HFFc6 (cell line): ENCODE measurements at places on chromosomes 2 and 18.

DNA sequence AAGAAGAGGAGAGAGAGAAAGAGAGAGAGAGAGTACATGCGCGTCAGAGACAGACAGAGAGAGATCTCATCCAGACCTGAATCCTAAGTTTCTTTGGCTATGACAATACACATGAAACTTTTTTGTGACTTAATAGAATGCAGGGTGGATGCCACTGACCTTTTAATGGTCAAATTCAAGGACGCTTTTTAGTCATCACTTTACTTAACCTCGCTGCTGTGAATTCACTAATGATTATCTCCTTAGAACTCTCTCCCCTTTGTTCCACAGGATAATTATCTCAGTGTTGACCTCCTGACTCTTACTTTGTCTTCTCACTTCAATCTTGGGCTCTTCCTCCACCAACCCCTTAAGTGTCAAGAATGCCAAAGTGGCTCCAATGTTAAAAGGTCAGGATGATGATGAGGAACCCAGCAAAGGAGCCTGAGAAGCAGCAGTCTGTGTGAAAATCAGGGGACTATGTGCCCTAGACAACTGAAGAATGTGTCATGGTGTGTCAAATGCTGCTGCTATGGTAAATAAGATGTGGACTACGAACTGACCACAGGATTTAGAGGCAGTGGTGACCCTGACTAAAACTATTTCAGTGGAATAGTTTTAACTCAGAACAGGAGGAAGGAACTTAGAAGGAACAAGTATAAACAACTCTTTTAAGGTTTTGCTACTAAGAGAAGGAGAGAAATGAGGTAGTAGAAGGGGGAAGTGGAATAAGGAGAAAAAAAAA is 382.1 kb downstream of the ZEB2 start:
- DNase-seq: peak; percentile 89

GRCh38 chr2:122138561-122138960 is 383.1 kb downstream of the TSN start:
- no peak for DNase-seq

DNA sequence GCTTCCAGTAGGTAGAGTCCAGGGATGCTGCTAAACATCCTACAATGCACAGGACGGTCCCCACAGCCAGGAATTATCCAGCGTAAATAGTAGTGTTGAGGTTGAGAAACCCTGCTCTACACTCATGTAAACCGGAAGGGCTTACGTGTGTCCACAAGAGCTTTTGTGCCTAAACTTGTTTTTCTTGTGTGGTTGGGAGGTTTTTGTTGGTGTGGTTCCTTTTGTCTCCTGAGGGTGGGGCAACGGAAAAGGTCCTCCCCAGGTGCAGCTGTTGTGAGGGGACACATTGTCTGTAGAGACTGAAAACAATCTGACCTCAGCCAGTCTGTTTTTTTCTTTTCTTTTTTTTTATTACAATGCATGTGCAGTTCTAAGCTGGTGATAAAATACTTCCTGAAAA is 72.7 kb upstream of the MGAT5 start:
- DNase-seq: no peak

DNA sequence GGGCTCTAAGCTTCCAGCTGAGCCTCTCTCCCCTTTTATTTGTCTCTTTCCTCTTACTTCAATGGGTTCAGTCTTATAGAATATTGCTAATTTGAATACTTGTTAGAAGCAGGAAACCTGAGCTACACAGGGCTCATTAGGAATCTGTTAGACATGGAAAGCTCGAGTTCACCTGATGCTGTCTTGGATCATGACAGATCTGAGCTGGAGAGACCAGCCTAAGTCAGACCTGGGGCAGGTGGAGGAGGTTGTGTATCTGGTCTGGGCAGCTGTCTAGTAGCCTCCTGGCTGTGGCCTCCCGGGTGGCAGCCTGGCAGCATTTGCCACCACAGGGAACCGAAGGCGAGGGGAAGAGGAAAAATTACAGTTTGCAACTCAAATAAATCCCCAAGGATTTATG is 185.9 kb downstream of the ICOS start:
- DNase-seq: no peak

DNA sequence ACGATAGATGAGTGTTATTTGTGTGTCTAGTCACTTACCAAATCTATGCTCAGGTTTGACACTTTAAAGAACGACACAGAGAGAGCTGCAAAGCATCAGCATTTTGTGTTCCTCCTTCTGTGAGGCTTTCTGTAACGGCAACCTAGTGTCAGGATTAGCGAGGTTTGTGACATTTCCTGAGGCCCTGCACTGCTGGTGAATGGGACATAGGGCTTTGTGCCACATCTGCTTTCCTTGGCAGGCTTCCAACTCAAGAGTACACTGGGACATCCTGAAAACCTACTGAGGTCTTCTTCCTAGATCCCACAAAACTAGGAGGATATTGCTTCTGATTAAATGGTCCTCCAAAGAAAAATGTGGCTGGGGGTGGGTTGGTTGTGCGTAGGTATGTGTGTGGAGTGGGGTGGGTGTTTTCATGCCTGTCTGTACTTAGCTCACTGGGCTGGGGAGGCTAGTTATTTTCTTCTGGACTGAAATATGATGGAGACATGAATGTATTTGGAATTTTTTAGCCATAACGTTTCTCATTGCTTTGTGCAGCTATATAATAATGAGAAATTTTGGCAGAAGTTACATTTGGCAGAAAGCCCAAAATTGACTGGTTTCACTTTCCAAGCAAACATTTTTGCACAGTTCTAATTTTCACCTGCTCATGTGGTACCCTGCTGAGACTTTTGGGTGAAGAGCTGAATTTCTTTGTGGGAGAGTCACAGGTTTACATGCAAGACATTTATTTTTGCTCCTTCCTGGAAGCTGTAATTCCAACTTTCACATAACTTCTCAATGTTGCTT is 308.4 kb downstream of the XIRP2 start:
- no peak for DNase-seq

- no peak for DNase-seq
These were observed 38.9 kb downstream of the TMEM17 start for GRCh38 chr2:62467100-62467474.

- DNase-seq: no peak
These were observed 62.6 kb downstream of the BCL11A start for GRCh38 chr2:60490848-60491247.

DNA sequence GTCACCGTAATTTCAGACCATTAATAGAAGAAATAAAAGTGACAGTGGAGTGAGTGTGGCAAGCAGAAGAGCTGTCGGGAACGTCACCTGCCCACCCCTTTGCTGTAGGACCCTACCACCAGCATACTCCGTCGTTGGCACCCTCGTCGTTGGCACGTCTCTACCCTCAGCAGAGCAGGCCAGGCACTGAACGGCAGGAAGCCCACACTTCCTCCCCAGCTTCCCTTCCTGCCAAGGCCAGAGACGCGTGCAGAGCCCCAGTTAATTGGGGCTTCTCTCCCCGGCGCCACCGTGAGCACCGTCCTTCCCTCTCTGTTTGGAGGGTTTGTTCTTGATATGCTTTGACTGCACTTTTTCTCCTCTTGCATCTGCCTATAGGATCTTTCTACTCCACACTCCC is 27.0 kb upstream of the NFATC1 start:
- DNase-seq: no peak

- peak; percentile 52 for DNase-seq
These were observed 100.2 kb upstream of the FOSL2 start for GRCh38 chr2:28292491-28292890.

- DNase-seq: no peak
These were observed 360.6 kb upstream of the HNRNPA3 start for GRCh38 chr2:176851889-176852483.

DNA sequence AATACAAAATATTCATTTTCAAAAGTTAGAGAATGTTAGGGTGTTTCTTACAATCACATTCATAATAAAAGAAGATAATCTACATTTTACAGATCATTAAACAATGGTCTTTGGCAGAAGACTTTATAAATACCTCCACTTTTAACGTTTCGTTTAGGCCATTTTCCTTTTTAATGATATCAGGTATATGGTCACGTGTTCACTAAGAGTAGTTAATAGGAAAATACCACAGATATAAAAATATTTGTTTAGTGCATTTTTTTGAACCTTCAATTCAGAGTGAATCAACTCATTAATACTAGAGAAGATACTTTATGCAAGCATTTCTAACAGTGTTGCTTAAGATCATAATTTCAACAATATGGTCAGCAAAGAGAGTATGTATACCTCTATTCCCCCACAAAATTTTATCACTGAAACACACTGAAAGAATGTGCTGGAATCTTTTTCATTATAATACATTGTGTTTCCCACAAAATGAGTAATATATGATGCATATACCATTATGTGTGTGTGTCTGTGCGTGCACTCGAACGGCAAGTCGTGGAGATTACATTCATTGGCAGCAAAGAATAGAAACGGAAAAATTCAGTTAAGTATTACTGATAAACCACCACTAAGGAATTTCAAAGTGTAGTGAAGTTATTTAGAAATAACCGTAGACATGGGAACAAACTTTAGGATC is 319.9 kb upstream of the THUMPD2 start:
- DNase-seq: peak; percentile 68

GRCh38 chr2:166337932-166338331 is 37.8 kb downstream of the SCN9A start:
- no peak for DNase-seq

- no peak for DNase-seq
These were observed 25.7 kb downstream of the TGOLN2 start for GRCh38 chr2:85302121-85302520.

DNA sequence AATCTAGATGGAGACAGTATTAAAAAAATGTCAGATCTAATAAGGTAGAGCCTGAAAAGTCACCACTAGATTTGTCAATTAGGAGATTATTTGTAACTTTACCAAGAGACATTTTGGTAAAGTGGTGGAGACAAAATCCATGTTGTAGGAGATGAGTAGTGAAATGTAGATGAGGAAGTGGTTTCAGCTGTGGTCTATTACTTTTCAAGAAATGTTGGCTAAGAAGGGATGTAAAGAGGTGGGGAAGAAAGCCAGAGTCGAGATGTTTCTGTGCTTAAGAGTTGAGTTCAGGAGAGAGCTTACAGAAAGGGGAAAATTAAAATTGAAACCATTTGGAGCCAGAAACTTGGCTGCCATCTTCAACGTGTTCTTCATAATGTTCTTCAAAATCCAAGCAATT is 22.2 kb downstream of the ACVR2A start:
- DNase-seq: no peak

DNA sequence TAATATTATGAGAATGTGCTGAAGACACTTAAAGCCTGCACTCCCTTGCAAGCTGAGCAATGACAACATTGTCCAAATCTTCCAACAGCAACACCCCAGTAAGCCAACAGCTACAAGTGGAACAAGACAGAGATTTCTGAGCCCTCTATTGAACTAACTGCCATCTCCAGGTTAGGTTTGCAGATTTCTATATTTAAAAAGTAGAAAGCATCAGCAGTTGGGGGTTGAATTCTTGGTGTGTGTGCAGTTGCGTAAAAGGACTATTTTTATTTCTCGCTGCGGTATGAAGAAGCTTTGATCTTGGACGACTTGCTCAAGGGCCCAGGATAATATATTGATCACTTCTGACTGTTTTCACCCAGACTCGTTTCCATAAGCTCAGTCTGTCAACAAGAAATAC is 106.2 kb upstream of the ZFP36L2 start:
- DNase-seq: no peak

- no peak for DNase-seq
These were observed 54.4 kb downstream of the SMAD7 start for GRCh38 chr18:48896326-48896874.

DNA sequence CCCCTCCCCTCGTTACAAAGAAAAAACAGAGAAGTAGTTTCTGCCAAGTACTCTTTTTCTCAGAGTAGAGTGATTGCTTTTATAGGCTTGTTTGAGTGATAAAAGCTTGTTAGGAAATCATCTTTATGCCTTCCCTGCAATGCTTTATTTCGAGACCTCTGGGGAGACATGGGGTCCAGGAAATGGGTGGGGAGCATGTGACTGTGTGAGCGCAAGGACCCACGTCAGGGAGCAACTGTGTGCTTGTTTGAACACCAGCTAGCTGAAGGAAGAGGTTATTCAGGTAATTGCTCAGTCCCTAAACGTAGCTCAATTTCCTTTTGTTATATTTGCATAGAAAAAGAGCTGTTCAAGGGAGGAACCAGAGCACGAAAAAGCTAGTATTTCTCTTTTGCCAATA is 187.3 kb downstream of the FAM210A start:
- DNase-seq: no peak

- DNase-seq: no peak
These were observed 7.6 kb upstream of the ZFAND2B start for GRCh38 chr2:219198974-219199373.

- DNase-seq: peak; percentile 65
These were observed at the start of gene WIPF1 for GRCh38 chr2:174597345-174598047. TSS of gene WIPF1 (minus strand) at chr2:174597804. CDS start at chr2:174585573, 12,231 bp downstream.

GRCh38 chr2:75311521-75311920 is 112.2 kb upstream of the TACR1 start:
- no peak for DNase-seq

DNA sequence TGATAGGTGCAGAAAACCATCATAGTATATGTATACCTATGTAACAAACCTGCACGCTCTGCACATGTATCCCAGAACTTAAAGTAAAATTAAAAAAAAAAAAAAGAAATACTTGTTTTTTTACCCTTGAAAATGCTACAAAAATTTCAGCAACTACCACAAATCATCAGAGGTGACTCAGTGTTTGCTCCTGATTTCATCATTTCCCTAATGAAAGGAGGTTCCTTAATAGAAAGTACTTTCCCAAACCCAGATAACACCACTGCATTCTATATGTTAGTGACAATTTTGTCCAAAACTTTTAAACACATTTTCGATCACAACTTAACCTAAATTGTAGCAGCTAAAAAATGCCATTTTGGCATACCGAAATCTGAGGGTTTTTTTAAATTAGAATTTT is 163.3 kb downstream of the SLC39A10 start:
- DNase-seq: peak; percentile 4

GRCh38 chr2:5412001-5412400 is 280.2 kb upstream of the SOX11 start:
- no peak for DNase-seq

DNA sequence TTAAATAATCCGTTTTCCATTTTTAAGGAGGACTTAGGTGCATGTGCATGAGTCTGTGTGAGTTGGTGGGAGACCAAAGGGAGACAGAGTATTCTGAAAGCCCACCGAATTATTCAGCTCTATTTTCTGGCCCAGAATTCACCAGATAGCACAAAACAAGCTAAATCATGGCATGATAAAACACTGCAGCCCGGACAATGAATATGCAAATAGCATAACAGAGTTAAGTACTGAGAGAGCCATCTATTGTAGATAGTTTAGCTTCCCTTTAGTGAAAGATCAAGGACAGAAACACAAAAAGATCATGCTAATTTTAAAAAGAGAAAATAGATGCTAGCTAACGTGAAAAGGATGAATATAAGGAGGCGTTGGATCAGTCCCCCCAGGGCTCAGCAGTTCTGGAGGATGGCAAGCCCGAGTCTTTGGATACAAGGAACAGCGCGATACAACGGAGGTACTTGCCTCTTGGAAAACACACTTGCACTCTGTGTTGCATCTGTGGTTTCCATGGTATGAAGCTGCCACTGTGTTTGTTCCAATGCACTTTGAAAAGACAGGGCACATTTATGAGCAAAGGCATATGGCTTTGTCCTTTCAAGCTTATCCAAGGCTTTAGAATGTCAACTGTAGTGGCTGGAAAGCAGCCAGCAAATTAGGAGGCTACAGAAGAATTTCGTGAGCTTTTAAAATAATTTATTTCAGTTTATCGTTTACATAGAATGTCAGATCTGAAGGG is 119.9 kb downstream of the LYPD1 start:
- no peak for DNase-seq

GRCh38 chr18:36314098-36314497 is 16.6 kb downstream of the FHOD3 start:
- no peak for DNase-seq
